ENCODE measurements at places on chromosomes 5 and 9.

DNA sequence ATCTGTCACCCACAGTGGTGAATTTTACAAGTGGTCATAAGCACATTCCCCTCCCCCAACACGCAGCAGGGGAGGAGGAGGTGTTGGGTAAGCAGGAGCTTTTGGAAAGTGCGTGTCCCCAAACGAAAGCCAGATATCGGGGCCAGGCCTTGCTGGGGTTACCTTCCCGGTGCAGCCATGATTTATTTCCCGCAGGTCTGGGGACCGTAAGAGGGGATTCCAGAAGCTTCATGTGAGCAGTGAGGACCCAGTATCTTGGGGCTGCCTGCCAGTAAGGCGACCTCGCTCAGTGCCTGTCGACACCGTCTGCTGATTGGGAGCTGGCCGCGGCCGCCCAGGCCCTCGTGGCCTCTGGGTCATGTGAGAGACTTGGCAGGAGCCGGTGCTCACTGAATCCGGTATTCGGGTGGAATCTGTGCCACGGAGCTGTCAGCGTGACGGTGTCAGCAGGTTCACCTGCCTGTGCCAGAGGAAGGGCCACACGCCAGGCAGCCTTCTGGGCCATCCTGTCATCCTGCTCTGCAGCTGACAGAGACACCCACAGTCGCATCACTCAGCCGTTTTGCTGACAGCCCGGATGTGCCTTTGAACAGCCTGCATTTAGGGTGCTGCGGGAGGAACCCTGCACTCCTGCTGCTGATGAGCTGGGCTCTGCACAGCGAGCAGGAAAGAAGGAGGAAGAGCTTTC is 37.3 kb downstream of the SEC61B start:
- peak; percentile 50 for DNase-seq

DNA sequence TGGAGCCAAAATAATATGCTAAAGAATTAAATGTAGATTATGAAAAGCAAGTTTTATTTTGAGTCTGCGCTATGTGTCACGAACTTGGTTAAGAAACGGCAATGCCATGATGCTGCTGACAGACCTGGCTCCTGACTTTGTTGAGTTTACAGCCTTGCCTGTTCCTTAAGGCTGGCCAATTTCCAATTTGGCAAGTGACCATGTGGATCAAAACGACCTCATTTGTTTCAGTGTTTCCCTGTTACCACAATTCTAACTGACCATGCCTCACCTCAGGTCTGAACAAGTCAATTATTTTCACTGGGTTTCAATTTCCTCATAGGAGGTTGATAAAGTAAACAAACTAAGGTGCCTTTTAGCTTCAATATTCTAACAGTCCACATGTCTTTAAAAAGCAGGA is 461.4 kb downstream of the ZNF608 start:
- no peak for DNase-seq

GRCh38 chr5:174205939-174206338 is 160.4 kb downstream of the NSG2 start:
- no peak for DNase-seq

- DNase-seq: no peak
Measured at GRCh38 chr5:82786748-82787147, 290.4 kb downstream of the TMEM167A start.

GRCh38 chr5:96151891-96152290 is 190.2 kb upstream of the ELL2 start:
- DNase-seq: no peak

DNA sequence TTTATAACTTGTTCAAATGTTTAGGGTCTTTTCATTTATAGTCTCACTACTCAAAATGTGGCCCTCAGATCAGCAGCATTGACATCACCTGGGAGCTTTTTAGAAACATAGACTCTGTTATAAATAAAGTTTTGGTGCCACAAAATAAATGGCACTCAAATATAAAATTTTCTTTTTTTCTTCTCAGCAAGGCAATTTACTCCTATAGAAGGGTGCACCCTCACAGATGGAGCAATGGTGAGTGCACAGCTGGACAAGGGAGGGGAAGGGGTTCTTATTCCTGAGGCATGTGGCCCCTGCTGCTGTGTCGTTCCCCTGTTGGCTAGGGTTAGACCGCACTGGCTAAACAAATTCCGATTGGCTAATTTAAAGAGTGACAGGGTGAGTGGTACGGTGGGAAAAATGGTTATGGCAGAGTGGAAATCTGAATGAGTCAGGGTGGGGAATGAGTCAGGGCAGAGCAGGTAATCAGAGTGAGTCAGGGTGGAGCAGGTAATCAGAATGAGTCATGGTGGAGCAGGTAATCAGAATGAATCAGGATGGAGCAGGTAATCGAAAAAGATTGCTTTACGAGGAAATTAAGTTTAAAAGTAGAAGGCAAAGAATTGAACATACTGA is 31.8 kb upstream of the C7 start:
- DNase-seq: peak; percentile 34

DNA sequence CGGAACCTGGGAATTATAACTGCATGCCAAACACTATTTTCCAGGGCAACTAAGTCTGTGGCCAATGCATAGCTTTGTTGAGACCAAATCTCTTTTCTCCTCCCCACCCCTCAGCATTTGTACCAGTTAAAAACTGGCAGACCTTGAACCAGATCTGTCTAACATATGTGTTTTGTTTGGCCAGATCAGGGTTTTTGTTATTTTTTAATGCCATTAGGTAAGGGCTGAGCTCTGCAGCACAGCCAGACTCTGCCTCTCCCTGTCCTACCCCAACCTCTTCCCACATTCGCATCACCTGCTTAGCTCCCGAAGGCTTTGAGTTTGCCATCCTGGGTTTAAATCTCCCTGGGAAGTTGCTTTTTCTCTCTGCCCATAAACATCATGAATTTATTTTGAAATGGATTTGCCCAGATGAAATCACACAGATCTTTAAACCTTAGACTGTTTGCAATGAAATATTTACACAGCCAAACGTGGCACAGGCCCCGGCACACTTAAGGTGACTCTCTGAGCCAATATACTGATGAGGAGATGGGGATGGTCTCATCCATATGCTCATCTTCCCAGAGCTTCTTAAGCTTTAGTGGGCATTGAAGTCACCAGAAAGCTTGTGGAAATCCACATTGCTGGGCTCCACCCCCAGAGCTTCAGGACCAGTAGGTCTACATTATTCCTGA is 54.0 kb upstream of the ALDH1B1 start:
- DNase-seq: no peak

- no peak for DNase-seq
Measured at GRCh38 chr5:66248874-66249273, 104.8 kb downstream of the SREK1 start.

GRCh38 chr9:131794393-131794792 is 54.5 kb upstream of the RAPGEF1 start:
- DNase-seq: no peak

DNA sequence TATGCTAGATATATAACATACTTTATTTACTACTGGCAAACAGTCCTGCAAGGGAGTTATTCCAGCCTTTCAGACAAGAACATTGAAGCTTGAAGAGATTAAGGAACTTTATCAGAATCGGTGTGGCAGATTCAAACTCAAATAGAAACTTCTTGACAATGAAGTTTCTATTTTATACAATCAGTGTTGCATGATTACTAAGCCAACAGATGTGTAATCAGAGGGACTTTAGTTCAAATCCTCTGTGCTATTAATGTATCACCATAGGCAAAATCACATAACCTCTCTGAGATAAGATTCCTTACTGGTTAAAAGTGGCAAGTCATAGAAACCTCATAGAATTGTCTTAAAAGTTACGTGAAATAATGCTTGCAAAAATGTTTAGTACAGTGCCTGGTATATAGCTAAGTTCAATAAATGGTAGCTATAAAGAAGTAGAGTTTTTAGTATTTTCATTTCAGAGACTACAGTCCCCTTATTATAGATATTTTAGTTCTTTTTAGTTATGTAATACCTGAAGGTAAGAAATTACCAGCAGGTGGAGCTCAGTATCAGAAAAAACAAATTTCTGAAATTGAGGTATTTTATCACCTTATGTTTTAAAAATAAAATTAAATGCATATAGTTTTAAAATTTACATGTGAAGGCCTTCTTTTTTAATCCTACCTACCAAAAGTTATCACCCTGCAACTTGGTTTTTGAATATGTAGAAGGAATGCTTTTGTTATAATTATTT is 172.1 kb downstream of the FER start:
- no peak for DNase-seq

DNA sequence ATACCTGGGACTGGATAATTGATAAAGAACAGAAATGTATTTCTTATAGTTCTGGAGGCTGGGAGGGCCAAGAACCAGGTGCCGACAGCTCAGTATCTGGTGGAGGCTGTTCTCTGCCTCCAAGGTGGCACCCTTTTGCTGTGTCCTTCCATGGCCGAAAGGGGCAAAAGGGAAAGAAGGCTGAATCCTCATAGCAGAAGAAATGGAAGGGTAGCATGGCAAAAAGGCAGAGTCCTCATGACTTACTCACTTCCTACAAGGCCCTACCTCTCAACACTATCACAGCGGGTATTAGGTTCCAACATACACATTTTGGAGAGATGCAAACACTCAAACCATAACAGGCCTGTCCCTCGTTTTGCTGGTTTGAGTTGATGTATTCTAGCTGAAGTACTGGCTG is 25.1 kb upstream of the MED10 start:
- no peak for DNase-seq

DNA sequence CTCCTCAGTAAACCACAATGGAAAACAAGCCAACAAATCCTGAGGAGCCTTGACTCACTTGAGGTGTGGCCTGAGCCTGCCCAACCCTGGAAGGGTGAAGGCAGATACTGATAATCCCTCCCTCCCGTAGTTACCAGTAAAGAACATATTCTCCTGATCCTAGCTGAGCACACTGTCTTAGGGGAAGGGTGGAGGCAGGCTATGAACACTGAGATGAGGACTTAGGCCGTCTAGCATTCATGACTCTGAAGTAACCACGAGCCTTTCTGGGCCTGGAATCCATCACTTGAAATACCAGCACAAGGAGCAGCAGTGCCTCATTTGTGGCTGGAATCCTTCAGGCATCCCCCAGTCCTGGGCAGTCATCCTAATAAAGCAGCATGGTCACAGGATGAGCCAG is 124.5 kb upstream of the PRLR start:
- no peak for DNase-seq

- no peak for DNase-seq
Measured at GRCh38 chr5:40962207-40962955, 53.1 kb downstream of the C7 start.

GRCh38 chr5:62653001-62653863 is 74.6 kb downstream of the LRRC70 start:
- DNase-seq: no peak

GRCh38 chr5:146071171-146071570 is 34.2 kb downstream of the PLAC8L1 start:
- no peak for DNase-seq

DNA sequence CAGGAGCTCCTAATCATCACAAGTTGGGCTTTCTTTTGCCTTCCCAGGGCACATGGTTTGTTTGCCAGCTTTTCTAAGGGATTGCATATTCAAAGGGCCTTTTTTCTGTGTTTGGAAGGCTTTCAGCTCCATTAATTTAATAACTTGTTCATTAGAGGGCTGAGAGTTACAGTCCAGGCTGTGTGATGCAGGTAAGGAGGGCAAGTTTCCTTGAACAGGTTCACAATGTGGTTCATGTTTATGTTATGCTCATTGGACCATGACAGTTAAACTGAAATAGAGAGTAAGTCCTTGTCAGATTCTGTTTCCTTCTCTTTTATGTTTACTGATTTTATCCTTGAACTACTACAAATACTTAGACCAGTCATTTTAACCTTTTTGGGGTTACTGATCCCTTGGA is 174.4 kb downstream of the MARCHF11 start:
- DNase-seq: no peak

DNA sequence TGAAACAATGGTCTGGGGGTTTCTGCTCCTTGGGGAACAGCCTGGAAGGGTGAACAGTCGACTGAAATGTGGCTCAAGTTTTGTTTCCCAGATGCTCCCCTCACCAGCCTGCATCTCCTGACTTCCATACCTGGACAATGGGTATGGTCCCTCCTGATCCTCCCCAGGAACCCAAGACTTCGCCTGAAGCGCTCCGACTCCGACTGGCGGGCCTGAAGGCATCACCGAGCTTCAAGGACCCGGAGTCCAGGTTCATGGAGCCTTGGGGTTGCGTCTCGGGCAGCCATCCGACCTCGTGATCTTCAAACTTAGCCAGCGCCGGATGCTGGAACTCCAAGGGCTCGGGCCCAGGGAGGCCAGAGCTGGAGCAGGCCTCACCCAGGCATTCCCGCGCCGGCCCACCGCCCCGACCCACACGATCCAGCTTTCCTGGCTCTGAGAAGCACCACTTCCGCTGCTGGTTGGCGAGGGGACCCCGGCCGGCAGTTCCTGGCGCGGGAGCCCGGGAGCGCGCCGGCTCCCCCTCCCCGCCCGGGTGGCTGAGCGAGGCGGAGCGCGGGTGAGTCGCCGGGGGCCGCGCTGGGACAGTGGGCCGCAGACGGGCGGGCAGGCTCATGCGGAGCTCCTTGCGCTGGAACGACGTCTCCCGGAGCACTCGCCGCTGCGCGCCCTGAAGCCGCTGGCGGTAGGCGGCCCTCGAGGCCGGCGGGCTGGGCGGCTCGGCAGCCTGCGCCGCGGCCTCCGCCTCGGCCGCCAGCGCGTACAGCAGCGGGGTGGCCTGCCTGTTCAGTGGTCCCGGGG is 5.2 kb downstream of the SHROOM1 start:
- DNase-seq: peak; percentile 50

DNA sequence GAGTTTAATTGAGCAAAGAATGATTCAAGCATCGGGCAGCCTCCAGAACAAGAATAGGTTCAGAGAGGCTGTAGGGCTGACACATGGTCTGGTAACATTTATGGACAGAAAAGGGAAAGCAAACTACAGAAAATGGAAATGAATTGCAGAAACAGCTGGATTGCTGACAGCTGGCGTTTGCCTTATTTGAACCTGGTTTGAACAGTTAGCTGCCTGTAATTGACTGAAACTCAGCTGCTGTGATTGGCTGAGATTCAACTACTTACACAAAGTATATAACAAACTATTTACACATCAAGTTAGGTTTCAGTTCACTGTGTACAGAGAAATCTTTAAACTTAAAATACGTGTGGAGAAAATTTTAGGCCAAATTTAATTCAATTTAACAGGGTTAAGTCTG is 441.7 kb downstream of the PRELID2 start:
- no peak for DNase-seq

DNA sequence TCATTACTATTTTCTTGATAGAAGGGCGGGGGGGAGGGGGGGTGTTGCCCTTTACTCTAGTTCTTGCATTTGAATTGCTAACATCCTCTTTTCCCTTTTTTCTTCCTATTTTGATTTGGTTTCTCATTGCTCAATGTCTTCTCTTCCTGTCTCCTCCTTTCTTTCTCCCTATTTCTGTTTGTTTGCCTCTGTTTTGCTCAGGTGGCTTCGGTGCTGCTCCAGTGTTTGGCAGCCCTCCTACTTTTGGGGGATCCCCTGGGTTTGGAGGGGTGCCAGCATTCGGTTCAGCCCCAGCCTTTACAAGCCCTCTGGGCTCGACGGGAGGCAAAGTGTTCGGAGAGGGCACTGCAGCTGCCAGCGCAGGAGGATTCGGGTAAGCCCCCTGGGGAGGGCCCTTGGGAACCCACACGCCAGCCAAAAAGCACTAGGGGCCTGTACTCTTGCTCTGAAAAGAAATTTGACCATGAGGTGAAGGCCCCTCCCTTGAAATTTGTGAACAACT is 48.3 kb downstream of the FAM78A start:
- no peak for DNase-seq
